ENCODE measurements at places on chromosomes 12 and 14.

GRCh38 chr12:115975411-115975810 lies 302.1 kb downstream of the MED13L start:
- DNase-seq: no peak

DNA sequence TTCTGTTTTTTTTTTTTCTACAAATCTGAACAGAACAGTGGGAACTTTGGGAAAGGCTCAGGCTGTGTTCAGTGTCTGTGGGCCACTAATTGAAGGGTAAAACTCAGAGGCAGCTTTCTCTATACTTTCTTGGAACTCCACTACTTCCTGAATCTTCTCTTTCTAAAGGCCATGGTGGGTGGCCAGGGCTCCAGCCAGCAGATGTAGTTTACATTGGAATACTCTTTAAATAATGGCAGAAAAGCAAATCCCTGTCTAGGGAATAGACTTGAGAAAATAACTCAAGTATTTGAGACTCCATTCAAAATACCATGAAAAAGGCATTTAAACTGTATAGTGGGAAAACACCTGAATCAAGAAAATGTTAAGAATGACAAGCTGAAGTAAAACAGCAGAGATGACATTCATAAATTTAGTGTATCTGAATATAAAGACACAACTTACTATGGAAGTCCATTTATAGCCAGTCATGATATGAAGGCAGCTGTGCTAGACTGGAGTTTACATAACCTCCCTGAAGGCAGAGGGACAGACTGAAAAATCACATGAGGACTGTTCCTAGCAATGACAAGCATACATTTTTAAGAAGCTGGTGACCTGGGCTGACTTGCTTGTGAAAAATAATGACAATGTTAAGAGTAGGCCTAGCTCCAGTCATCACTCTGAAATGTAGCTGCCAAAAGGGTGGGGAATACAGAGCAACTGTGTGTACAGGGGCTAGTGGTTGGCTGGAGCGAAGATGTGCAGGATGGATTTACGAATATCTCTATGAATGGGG lies 168.6 kb downstream of the STXBP6 start:
- DNase-seq: no peak

DNA sequence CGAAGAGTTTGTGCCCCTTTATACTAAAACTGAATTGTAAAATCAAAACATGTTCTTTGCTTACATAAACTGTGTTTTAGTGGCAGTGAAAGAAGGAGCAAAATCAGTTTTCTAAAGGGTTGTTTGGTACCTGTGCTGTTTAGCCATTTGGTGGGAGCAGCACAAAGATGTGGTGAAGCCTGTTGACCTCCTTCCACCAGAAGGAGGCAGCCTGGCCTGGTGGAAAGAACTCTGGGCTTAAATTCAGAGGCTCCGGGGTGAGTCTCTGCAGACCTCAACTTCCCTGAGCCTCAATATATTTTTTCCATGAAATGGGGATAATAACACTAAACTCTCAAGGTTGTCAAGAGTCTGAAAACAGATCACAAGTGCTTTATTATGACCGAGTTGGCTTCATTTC lies 502.5 kb downstream of the VRK1 start:
- DNase-seq: no peak

DNA sequence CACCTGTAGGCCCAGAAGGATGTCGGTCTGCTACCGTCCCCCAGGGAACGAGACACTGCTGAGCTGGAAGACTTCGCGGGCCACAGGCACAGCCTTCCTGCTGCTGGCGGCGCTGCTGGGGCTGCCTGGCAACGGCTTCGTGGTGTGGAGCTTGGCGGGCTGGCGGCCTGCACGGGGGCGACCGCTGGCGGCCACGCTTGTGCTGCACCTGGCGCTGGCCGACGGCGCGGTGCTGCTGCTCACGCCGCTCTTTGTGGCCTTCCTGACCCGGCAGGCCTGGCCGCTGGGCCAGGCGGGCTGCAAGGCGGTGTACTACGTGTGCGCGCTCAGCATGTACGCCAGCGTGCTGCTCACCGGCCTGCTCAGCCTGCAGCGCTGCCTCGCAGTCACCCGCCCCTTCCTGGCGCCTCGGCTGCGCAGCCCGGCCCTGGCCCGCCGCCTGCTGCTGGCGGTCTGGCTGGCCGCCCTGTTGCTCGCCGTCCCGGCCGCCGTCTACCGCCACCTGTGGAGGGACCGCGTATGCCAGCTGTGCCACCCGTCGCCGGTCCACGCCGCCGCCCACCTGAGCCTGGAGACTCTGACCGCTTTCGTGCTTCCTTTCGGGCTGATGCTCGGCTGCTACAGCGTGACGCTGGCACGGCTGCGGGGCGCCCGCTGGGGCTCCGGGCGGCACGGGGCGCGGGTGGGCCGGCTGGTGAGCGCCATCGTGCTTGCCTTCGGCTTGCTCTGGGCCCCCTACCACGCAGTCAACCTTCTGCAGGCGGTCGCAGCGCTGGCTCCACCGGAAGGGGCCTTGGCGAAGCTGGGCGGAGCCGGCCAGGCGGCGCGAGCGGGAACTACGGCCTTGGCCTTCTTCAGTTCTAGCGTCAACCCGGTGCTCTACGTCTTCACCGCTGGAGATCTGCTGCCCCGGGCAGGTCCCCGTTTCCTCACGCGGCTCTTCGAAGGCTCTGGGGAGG lies at the start of gene LTB4R:
Gene LTB4R, plus strand, starts transcription at position 857 of the 959 bp plus-strand sequence. CDS start 4,150 bp downstream, outside the sequence.
- DNase-seq: peak; percentile 46

- no peak for DNase-seq
These were observed 111.9 kb downstream of the NTS start for GRCh38 chr12:85985996-85986395.

GRCh38 chr14:100620255-100621100 lies 33.3 kb upstream of the BEGAIN start:
- no peak for DNase-seq

DNA sequence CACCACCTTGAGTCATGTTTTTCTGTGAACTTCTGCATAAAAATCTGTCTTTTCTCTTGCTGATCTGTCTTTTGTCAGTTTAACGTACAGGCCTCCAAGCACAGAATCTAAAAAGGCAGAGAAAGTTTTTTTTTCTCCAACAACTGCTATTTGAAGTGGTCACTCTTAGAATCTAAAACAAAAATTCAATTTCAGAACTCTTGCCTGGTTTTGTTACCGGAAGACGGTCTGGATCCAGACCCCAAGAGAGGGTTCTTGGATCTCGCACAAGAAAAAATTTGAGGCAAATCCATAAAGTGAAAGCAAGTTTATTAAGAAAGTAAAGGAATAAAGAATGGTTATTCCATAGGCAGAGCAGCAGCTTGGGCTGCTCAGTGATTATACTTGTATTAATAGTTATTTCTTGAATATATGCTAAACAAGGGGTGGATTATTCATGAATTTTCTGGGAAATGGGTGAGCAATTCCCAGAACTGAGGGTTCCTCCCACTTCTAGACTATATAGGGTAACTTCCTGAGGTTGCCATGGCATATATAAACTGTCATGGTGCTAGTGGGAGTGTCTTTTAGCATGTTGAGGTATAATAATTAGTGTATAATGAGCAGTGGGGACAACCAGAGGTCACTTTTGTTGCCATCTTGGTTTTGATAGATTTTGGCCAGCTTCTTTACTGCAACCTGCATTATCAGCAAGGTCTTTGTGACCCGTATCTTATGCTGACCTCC lies 150.0 kb upstream of the PLEKHA5 start:
- DNase-seq: no peak

DNA sequence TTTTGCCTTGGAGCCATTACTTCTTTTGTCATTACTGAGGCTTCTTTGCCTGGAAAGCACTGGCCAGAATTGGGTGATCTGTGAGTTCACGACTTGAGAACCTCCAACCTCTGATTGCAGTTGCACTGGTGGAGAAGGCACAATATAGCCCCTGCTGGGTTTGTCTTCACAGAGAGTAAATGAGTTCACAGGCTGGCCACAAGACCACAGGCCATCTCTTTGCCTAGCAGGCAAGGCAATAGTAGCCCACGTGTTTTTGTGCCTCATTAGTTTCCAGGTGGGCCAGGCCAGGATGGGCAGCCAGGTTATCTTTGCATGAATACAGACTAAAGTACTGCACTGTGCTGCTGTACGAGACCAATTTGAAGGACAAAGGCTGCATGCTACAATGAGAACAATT lies 468.8 kb downstream of the NRXN3 start:
- no peak for DNase-seq

GRCh38 chr14:71556730-71557129 lies 375.5 kb upstream of the RGS6 start:
- no peak for DNase-seq

GRCh38 chr14:56811593-56812363 lies 1.5 kb upstream of the OTX2 start:
- no peak for DNase-seq

DNA sequence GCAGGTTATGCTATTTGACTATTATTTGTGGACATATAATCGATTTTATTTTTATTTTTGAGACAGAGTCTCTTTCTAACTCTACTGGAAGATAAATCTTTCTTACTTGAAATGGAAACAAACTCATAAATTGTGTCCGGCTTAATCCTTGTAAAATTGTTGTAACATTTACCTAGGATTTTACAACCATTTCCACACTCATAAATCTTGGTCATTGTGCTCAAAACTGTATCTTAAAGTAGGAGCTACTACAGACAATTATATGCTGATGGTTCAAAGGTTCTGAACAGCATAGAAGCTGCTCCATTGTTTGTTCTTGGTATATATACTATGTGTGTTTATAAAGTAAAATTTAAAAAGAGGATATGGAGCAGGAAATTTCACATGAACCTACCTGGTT lies 4.6 kb upstream of the ARF6 start:
- DNase-seq: no peak

DNA sequence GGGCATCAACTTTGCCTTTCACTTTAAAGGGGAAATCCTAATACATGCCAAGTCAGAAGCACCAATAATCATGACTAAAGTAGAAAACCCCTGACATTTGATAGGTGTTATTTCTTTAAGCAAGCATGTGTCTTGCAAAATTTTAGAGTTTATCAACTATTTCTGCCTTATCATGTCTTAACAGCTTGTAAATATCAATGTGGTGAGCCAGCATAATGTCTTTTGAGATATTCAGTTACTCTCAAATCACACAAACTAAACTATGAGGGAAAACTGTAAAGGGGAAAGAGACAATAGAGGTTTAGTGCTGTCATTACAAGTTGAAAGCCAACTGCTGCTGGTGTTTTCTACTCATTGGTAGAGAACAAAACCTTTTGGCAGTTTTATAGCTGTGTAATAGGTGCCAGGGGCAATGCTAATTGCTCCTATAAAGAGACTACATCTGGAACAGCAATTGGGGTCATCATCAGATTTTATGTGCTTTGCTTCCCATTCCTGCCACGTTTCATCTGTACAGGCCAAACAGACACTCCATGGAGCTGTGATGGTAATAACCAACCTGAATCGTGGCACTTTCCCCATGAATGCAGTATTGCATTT lies 1027.4 kb downstream of the FSCB start:
- DNase-seq: no peak

- no peak for DNase-seq
These were observed 4.6 kb downstream of the ANO6 start for GRCh38 chr12:45220363-45220931.

GRCh38 chr12:120950807-120951206 lies 27.5 kb upstream of the HNF1A start:
- no peak for DNase-seq

DNA sequence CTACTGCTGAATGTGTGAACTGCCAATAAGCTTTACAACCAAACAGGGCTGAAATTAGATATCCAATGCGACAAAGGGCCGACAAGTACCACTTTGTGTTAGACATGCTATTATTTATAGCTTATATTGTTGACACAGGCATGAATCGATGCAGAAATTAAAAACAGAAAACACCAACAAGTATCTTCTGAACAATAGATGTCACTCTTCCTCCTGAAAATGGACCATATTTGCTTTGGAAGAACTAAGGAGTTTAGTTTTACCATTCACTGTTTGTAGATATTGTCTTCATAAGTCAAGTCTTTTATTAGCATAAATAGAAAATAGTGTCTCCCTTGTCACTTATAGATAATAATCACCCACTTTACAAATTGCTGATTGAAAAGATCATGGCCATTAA lies 86.5 kb downstream of the LRIG3 start:
- DNase-seq: no peak

DNA sequence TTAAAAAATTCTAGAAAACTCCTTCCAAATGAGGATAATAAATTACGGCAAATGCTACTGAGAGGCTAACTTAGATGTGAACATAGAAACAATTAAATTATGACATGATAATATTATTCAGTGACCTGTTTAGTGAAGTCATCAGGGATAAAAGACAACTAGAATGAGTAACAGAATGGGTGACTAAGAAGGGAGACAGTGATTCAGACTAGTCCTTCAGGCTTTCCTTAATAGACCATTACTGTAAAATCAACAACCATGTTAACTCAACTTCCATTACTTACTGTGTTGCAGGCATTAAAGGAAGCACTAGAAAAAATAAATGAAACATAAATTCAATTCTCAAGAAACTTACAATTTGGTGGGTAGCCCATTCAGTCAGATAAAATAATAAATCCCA lies 543.9 kb upstream of the LRFN5 start:
- no peak for DNase-seq

- no peak for DNase-seq
These were observed 70.4 kb downstream of the NRXN3 start for GRCh38 chr14:78240567-78240966.

DNA sequence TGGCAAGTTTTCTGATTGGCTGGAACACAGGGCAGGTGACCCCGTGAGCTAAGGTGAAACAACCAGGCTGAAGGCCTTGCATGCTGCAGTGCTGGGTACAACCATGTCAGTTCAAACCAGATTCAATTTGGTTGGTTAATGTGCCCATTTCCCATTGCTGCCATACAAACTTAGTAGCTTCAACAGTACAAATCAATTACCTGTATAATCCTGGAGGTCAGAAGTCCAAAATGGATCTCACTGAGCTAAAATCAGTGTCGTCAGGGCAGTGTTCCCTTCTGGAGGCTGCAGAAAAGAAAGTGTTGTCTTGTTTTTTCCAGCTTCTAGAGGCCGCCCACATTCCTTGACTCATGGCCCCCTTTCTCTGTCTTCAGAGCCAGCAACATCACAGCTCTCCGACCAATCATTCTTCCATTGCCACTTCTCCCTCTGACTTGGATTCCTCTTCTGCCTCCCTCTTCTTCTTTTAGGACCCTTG lies 221.7 kb downstream of the ZFP36L1 start:
- DNase-seq: no peak

Measured in NCI-H526 (cell line).